Left ventricle myocardium superior (tissue), 1 donor: ENCODE measurements at places on chromosomes 5 and 9.

GRCh38 chr9:132351404-132352045 is 3.3 kb downstream of the SETX start:
- no peak for DNase-seq

DNA sequence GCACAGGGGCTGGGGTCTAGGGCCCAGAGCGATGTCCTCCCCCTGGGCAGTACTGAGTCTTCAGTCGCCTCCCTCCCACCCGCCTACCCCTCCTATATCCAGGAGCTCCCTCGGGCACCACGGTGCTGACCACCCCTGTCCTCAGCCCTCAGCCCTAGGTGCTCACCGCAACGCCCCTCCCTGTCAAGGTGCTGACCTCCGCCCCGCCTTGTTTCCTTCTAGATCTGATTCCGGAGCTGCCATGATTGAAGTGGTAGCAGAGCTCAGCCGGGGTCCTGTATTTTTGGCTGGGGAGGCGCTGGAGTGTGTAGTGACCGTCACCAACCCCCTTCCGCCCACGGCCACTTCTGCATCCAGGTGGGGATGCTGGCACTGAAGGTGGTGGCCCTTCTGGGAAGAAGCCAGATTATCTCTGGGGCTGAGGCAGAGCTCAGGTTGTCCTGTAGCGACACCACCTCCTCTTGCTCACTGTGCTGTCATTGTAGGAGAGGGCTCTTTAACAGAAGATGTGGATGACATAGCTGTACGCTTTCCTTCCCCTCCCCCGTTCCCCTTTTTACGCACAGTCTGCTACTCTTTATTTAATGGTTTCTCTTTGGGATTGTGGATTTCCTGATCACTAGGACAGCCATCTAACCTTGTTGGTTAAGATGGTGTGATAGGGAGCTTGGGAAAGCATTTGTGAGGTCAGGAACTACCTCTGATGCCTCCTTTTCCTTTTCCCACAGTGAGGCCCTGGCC is 598 bp downstream of the RGP1 start:
- DNase-seq: peak; percentile 55

- DNase-seq: no peak
Measured at GRCh38 chr5:41539454-41539853, 29.1 kb upstream of the PLCXD3 start.

GRCh38 chr5:4197151-4197550 is 601.5 kb downstream of the IRX1 start:
- no peak for DNase-seq

DNA sequence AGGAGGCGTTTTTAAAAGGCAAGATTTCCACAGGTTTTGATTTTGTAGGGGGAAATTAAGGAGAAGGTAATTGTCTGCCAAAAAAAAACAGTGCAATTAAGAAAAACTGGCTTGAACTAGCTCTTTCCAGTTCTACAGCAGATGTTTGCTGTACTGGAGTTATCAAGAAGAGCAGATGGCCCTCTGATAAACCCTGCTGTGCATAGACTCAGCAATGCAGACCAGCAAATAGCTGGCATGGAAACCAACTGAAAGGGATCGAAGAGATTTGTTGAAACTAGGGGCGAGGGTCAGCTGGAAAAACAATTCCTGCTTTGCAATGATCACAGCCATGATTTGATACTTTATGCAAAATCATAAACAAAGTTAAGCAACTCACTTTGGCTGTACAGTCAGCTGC is 17.8 kb upstream of the BHMT start:
- DNase-seq: no peak

GRCh38 chr9:20640331-20641187 is 18.3 kb upstream of the MLLT3 start:
- DNase-seq: peak; percentile 82

DNA sequence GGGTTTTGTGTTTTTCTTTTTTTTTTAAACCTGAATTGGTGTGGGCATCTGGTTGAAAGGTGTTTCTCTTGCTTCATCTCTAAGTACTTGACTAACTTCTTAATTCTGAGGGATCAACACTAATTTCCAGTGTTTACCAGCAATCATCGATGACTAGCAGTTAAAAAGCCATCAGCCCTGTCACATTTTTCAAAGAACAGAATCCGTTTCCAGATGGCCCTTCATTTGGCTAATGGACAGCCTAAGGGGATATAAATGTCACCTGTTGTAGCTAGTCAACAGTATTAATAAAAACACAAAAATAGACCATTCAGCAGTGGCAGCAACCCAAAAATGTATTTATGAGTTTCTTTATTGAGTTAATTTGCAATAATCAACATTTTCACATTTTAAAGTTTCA is 1076.5 kb downstream of the MAT2B start:
- DNase-seq: no peak

DNA sequence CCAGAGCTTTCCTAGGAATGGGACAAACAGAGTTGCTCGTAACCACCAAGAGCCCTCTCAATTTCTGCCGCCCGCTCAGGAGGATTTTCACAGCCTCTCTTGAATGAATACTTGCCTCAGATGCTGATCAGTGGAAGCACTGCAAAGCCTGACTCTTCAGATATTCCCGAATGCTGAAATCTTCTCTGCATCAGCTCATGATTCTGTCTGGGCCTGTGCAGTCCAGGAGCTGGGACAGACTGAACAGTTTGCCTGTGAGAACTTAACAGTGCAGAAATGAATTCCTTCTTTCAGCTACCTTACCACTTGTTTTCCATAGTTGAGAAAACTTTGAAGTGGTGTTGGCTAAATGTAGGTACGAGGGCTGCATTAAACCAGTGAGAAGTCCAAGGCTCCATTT is 17.1 kb downstream of the ZNF462 start:
- DNase-seq: no peak

DNA sequence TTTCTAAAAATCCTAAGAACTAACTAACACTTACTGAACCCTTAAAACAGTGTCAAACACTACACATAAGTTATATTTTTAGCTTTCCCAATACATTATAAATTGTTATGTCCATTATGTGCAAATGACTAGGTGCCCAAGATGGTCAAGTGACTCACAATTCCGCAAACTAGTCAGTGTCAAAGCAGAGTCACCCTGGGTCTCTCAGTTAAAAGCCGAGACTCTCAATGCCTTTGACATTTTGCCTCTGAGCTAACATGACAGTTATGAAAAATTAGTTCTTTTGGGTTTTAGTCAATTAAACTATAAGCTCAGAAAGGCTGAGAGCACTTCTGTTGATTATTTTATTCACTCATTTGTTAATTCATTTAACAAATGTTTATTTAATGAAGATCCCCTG is 42.3 kb upstream of the GABRG2 start:
- DNase-seq: no peak
